ENCODE measurements at places on chromosomes 4 and X.

- peak; percentile 51 for DNase-seq
These were observed 105.1 kb downstream of the FNIP2 start for GRCh38 chr4:158873795-158874401.

- DNase-seq = no peak
These were observed 190.4 kb downstream of the AR start for GRCh38 chrX:67734111-67734753.

DNA sequence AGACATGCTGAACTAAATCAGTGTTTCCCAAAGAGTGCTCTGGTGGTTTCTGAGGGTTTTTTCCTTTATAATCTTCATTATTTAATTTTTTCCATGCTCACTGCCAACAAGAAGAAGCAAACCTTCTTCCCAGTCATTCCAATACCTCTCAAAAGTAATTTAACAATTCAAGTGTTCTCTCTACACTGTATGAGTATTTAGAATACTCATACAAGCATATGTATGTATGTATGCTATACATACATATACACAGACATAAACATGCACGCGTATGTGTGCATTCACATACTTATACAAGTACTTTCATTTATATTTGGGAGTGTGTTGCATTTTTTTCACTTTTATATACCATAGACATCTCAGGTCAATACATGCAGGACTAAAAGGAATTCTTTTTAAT lies 54.3 kb upstream of the TXK start:
- no peak for DNase-seq

- peak; percentile 41 for DNase-seq
These were observed 23.6 kb downstream of the CA5B start for GRCh38 chrX:15761564-15762191.

DNA sequence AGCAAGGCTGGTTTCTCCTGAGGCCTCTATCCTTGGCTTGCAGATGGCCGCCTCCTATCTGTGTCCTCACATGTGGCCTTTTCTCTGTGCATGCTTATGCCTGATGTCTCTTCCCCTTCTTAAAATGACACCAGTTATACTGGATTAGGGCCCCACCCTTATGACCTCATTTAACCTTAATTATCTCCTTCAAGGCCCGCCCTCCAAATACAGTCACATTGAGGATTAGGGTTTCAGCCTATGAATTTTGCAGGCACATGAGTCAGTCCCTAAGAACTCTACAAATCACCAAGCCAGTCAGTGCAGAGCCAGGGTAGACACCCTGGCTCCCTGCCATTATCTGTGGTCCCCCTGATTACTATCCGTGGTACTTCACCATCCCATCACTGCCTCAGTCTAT lies 51.6 kb downstream of the MAML3 start:
- DNase-seq = no peak

DNA sequence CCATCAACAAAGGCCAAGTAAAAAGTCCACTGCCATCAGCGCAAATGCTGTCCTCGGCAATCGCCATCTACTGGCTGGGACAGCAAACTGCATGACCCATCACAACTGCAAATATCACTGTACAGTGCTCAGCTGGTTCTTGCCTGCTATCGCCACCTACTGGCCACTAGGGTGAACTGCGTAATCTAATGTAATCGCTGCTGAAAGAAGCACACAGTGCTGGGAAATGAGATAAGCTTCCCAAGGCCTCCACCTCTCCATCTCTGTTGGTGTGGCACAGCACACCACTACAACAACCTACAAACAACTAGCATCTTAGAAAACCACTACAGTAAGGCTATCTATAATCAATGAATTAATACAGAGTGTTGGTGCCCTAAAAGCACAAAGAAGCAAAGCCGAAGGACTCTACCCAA lies 298.3 kb downstream of the TEX13A start:
- peak; percentile 62 for DNase-seq

DNA sequence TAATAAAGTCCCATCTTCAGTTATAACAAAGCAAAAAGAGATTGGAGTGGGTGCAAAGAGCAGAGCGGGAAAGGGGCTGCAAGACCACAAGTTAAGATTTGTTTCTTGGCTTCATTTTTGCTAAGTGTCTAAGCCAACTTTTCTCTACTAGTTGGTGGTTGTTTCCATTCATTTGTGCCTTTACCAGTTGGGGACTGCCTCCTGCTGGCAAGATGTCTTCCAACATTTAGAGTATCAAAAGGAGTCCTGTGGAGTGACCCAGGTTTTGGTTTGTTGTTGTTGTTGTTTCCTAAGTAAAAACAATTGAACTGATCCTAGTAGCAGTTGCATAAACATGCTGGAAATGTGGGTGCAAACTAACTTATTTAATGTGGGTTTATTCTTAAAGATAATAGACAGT lies 121.1 kb downstream of the SPATA18 start:
- DNase-seq = no peak

GRCh38 chrX:16018291-16018690 lies 105.1 kb upstream of the GRPR start:
- no peak for DNase-seq

GRCh38 chr4:801436-802124 lies 24.3 kb downstream of the CPLX1 start:
- no peak for DNase-seq

GRCh38 chr4:95186666-95187065 lies 362.1 kb downstream of the UNC5C start:
- no peak for DNase-seq

GRCh38 chr4:132763465-132763864 lies 385.6 kb upstream of the PCDH10 start:
- DNase-seq = no peak

GRCh38 chr4:80125252-80126177 lies 52.5 kb upstream of the ANTXR2 start:
- peak; percentile 50 for DNase-seq

GRCh38 chr4:76679691-76680090 lies 218.3 kb downstream of the SOWAHB start:
- no peak for DNase-seq

GRCh38 chrX:103253608-103254007 lies 1.3 kb downstream of the TCEAL8 start:
- no peak for DNase-seq
